Effector CD8-positive, alpha-beta T cell (primary cell): ENCODE measurements at places on chromosomes 1 and 21.

DNA sequence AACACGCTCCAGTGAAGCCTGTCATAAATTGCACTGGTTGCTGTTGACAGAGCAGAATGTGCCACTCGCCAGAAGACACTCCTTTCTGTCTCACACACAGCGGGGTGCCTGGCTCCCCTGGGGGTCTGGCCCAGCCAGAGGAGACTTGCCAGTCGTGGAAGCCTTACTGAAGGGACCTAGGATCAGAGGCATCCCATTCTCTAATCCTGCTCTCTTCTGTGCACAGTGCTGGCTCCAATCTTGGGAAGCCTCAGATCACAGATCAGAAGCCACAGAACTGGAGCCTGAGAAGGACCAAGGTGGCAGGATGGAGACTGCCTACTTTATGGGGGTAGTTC is 1.4 kb downstream of the SLC9A1 start:
- DNase-seq, result no peak

DNA sequence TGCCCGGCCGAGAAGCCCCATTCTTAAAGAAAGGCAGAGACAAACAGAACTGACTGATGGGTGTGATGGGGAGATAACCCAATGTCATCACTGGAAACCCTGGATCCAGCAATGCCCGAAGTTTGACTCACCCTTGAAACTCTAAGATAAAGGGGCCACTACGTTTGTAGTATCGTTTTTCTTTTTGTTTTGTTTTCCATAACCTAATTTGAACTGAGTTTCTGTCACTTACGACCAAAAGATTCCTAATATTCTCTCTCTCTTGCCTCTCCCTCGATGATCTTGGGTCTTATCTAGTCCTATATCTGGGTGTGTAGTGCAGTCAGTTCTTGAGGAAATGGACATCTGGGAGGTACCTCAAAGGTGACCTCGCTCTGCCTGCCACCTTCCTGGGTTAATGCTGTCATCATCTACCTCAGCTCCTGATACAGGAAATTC is 57.8 kb upstream of the ID3 start:
- DNase-seq, result no peak

DNA sequence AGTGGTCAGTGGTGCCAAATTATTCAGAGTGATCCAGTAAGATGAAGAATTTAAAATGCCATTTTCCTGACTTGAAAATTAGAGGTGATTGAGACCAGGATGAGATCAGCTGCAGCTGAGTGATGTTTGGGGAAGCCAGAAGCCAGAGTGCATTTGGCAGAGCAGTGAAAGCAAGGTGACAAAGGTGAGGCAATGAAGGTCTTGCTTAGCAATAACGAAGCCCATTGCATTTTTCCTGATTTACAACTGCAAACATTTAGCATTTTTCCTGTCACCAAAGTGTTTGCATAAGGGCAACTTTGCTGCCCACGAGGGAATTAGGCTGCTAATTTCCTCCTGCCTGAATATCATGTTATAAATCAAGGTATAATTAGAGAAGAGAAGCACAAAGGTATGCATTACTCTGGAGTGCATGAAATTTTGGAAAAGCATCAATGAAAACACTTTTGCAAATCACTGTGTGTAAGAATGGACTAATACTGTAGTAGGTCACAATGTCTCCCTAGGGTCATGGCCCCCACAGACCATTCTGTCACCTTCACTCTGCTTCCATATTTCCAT is 188.2 kb upstream of the LYPLAL1 start:
- no peak for DNase-seq

DNA sequence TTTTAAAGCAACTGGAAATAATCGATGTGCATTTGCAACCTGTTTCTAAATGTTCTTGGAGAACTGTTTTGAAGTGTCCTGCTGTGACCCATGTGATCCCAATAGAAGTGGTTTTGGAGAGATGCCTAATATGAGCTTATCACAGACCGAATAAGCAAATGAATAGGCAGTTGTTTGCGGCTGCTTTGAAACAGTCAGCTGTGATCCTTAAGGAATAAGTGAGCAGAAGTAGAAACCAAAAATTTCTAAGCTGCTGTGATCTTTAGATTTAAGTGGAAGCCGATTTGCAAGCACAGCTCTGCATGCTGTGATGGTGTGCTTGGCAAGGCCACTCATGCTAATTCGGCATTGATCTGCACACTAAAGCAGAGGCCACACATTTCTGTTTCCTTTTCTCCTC is 329.5 kb upstream of the DUSP10 start:
- DNase-seq, result no peak

GRCh38 chr1:212189352-212189738 is 95.9 kb upstream of the PPP2R5A start:
- DNase-seq, result no peak

DNA sequence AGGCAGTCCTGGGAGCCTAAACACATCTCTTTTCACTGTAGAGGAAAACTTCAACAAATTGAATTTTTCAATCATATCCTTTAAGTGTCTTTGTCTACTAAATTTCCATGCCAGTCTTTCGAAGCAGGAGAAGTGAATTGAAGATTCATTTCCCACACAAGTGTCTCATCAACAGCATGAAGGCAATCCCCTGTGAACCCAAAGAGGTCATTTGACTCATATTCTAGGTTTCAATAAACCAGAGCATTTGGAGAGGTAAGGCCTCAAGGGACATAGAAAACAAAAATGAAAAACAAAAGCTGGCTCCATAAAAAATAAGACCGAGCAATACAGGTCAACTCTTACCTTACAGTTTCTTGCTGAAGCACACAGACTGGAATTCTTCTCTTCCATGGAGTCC is 94.1 kb upstream of the ATP1B1 start:
- DNase-seq, result no peak

GRCh38 chr21:36860736-36861594 is 105.5 kb downstream of the HLCS start:
- no peak for DNase-seq

- no peak for DNase-seq
Measured at GRCh38 chr1:38347446-38348175, 301.0 kb upstream of the POU3F1 start.

GRCh38 chr1:203528063-203528462 is 34.1 kb downstream of the OPTC start:
- DNase-seq, result no peak
